ENCODE measurements at places on chromosomes 12 and 14.

- no peak for DNase-seq
Observed at GRCh38 chr14:75223664-75224154, 47.3 kb upstream of the TMED10 start.

DNA sequence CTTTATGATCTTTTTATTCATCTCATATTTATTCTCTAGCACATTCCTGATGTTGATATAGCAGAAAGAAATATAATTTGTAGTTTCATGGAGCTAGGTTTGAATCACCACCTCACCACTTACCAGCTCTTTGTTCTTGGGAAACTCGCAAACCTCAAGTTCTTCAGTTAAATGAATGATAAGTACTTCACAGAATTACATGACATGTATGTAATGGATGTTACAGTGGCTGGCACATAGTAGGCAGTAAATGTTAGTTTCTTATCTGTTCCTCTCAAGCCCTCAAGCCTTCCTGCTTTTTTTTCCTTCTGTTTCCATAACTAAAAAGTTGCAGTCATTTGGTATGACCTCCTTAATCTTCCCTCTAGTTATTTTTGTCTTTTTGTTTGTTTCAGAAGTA is 54.9 kb downstream of the SPATS2 start:
- DNase-seq, result no peak

DNA sequence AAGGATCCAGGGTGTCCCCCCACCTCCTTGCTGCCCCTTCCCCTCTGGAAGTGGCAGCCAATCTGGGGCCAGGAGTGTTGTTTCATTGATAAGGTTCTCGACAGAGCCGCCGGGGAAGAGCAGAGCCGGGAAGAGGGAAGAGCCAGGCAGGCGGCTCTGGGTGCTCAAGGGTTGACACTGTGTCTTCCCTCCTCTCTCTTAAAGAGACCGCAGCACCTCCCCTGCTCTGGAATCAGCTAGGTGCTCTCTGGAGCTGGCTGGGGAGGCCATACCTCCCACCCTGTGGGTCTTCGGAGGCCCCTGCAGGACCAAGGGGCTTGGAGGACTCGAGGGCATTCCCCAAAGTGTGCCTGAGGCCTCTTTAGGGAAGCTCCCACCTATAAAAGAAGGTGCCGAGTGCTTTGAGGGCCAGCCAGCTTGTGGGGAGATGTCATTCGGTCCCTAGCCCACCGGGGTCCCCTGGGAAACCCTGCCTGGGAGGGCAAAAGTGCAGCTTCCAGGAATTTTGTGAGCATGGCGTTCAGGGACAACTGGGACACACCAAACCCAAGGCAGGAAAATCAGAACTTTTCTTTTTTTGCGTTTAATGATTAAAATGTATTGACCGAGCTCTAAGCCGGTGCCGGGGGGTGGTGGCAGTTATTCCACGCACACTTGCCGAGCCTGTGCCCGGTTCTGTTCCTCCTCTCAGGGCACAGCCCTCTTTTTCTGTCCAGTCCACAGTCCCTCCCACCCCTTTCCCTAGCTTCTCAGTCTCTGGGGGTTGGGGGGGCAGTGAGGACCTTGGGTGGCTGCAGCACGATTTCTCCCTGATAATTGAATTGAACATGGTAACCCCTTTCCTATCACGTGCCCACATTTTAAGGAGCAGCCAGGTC is 3.0 kb downstream of the SETD1B start:
- peak; percentile 22 for DNase-seq

- no peak for DNase-seq
Observed at GRCh38 chr14:89473569-89473968, 56.5 kb upstream of the FOXN3 start.

DNA sequence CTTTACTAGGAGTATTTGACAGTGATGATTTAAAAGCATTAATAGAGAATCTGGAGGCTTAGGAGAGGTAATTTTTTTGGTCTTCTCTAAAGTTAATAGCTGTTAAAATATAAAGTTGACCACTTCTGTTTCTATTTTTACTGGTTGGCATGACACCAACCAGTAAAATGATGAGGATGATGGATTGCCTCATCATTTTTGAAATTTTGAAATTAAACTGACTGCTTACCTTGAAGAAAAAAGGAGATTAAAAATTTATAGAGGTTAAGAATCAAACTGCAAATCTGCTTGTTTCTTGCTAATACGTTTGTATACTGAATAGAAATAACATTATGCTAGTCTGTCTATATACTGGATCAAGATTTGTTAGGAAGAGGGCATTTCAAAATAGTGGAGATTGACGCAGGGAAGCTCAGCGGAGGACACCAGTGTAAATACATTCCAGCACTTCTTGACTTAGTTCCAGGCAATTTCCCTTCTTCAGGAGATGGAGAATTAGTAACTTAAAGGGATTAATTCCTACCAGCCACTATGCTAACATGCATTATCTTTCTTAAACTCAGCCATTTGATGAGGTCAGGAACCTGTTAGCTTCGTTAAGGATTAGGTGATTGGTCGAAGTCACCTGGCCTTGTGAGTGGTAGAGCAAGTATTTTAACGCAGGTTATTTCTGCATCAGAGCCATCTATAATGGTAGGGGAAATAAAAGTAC is 3.6 kb downstream of the EID3 start:
- no peak for DNase-seq

GRCh38 chr12:91984556-91984955 is 161.1 kb downstream of the BTG1 start:
- no peak for DNase-seq

- no peak for DNase-seq
Observed at GRCh38 chr14:34766060-34766459, 51.7 kb upstream of the CFL2 start.

DNA sequence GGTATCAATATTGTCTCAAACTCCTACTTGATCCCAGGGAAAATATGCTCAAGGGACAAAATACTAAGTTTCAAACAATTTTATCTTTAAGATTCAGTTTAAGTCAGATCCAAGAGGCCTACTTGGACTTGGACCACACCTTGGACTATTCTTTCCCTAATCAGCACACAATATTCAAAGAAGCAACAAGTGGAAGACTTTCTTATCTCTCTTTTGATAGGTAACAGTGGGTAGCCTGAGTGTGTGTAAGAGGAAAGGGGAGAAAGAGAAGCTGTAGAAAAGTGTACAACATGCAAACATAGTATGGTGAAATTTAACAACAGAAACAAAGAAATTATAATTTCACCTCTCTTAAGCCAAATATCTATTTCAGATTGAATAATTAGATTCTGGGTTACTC is 6.5 kb downstream of the CERS5 start:
- no peak for DNase-seq

DNA sequence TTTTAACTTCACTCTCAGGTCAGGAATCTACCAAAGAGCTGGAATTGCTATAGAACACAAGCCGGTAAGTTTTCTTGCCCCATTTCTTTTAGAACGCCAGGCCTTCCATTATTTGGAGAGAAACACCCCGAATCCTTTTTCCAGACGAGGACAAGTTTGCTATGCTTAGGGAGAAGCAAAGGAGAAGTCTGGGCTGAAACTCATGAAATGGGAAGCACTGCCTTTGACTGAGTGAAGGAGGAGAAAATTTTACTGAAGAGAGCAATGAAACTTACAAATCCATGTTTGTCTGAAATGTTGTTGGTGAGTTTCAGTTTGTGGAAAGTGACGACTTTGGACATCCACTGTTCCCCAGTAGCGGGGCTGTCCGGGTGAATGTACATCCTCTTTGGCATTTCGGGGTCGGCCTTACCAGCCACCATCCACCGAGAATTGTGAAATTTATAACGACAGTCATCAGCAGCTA is 3.3 kb downstream of the TBX3 start:
- DNase-seq, result no peak

DNA sequence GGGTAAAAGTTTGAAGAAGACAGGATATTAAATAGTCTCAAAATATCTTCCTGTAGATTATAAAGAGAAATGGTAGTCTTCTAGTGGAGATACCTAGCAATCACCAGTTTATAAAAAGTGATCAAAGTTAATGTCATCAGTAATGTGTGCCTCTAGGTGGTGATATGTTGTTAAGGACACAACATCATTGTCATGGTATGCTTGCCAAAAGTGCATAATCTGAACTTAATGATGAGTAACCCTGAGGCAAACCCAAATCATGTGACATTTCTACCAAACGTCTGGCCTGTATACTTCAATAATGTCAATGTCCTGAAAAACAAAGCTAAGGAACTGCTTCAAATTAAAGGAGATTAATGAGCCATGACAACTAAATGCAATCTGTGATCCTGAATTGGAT is 214.7 kb downstream of the PHLDA1 start:
- peak; percentile 4 for DNase-seq

DNA sequence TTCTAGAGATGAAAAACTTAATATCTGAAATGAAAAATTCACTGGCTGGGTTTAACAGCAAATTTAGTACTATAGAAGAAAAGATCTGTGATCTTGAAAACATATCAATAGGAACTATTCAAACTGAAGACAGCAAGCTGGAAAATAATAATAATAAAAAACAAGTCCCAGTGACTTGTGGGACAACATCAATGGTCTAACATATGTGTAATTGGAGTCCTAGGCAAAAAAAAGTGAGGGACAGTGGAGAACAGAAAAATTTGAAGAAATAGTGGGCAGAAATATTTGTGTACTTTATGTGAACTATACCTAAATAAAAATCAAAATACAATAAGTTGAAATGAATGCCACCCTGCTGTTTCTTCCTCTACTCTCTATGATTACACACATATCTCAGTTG is 2.4 kb upstream of the SERPINA9 start:
- no peak for DNase-seq

- no peak for DNase-seq
Observed at GRCh38 chr12:4679711-4680110, 30.8 kb downstream of the NDUFA9 start.

DNA sequence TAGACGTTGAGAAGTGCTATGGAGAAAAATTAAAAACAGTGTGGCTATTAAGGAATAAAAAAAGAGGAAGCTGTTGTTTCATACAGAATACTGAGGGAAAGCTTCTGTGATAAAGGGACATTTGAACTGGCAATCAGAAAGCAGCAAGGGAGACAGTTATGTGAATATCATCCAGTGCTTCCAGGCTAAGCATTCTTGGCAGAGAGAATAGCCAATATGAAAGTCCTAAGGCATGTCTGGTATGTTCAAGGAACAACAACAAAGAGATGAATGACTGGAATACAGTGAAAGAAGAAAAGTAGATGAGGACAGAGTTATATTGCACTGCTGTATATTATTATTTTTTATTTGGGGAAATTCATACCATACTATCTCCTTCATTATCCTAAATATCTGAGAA is 23.9 kb downstream of the SCAF11 start:
- DNase-seq, result peak; percentile 19

DNA sequence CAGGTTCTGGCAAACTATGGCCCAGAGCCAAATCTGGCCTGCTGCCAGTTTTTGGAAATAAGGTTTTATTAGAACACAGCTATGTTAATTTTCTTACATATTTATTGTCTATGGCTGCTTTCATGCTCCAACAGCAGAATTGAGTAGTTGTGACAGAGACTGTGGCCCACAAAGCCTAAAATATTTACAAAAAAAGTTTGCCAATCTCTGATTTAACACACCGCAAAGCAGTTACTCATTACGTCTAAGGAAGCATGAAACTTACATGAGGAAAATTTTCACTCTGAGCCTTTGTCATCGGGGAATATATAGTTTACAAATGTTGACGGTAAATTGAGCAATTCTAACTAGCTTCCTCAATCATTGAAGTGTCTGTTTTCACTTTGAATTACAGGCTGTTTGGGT is 96.5 kb downstream of the UNC79 start:
- no peak for DNase-seq

- DNase-seq, result no peak
Observed at GRCh38 chr12:76634133-76634532, 74.6 kb upstream of the OSBPL8 start.

GRCh38 chr12:107501681-107502080 is 183.9 kb upstream of the PWP1 start:
- no peak for DNase-seq

GRCh38 chr14:87457720-87458119 is 535.3 kb downstream of the GALC start:
- no peak for DNase-seq

- no peak for DNase-seq
Observed at GRCh38 chr14:75277008-75277814, 1.4 kb upstream of the FOS start.

DNA sequence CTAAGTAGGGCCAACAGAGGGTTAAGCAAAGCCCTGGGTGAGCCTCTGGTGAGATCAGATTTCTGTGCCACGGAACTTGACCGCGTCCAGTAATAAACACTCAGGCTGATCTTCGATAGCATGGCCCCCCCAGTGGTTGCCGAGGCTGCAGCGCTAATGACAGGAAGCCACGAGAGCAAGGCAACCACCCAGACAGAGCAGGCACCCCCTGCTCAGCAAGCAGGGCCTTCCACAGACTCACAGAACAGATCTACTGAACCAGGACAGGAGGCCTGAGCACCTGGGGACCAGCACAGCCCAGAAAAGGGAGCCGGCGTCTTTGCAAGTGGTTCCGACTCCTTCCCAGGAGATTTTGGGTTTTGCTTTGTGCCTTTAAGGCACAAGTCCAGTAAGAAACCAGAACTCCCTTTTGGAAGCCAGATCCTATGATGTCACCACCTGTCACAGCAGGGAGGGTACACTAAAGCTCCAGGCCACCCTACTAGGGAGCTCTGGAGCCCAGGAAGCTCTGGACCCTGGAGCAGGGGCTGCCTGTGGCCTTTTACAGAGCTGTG is 42.3 kb downstream of the BCL11B start:
- DNase-seq, result no peak

DNA sequence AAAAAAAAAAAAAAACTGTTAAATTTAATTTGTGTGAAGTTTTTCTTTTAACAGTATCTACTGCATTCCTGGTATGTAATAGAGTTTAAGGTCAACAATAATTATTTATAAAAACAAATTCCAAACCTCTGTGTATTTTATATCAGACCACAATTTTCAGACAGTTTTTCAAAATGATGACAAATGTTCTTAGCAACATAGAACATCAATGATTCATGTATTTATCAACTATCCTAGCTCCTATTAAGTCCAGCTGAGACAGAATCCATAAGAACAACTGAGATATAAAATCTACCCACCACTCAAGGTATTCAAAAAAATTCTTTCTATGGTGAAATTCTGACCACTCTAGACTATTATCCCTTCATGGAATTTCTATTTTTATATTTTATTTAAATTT is 144.5 kb downstream of the EPS8 start:
- DNase-seq, result no peak

DNA sequence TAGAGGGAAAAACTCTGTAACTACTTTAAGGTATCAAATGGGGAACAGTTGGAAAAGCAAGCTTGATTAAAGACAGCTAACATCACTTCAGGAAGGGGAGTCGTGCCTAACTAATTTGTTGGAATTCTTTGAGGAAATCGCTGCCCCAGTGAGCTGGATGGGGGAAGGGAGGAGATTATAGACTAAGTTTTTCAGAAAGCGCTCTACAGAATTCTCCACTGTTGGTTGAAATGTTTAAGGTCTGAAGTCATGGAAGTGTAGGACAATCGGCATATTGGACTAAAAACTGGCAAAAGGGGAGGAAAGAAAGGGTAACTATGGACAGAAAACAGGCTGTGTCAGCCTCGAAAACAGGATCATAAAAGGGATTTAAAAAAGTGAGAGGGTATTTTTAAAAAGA is 229.9 kb upstream of the HMGA2 start:
- no peak for DNase-seq

Measured in H54 (cell line).